ENCODE measurements at places on chromosomes 16 and 17.

DNA sequence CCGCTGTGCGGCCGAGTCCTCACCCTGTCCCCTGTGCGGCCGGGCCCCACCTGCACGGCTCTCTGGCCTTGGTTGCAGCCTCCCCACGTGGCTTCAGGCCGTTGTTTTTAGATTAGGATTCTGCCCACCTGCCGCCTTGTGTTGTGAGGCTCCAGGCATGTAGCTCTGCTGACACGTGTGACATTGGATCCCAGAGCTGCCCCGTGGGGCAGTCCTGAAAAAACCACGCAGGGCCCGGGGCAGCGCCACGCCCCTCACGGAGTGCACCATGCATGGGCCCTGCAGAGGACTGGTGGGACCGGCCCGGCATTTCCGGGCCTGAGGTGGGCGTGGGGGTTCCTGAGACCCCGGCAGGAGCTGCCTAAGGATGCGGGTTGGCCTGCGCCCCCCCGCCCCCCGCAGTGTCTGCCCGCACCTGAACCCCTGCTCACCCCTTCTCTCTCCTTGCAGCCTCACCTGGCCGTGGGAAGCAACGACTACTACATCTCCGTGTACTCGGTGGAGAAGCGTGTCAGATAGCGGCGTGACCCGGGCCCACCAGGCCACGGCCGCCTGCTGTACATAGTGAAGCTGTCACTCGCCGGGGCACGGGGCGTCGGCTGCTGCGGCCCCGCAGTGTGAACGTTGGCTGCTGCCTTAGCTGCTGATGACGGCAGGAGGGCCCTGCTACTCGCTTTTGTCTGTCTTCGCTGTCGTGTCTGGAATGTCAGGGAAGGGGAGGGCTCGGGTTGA, 27.7 kb upstream of the CHMP6 start:
- DNase-seq = no peak

DNA sequence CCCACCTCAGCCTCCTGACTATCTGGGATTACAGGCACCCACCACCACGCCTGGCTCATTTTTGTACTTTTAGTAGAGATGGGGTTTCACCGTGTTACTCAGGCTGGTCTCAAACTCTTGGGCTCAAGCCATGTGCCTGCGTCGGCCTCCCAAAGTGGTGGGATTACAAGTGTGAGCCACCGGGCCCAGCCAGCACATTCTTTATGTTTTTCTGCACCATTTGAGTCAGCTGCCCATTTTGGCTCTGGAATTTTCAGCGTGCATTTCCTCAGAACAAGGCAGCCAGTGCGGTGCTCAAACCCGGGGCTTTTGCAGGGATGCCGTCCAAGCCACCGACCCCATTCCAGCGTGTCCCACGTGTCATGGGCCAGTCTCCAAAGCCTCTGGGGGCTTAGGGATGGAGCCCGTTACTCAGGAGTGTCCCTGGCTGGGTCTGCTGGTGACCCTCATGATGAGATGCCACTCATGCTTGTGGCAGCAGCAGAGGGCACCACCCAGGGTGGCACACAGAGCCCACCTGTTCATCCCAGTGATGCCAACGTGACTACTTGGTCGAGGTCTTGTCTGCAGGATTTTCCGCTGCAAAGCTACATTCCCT, 3.7 kb upstream of the RAB40C start:
- DNase-seq = no peak

- DNase-seq = no peak
Measured at GRCh38 chr17:35129154-35129972, 7.9 kb downstream of the FNDC8 start.

DNA sequence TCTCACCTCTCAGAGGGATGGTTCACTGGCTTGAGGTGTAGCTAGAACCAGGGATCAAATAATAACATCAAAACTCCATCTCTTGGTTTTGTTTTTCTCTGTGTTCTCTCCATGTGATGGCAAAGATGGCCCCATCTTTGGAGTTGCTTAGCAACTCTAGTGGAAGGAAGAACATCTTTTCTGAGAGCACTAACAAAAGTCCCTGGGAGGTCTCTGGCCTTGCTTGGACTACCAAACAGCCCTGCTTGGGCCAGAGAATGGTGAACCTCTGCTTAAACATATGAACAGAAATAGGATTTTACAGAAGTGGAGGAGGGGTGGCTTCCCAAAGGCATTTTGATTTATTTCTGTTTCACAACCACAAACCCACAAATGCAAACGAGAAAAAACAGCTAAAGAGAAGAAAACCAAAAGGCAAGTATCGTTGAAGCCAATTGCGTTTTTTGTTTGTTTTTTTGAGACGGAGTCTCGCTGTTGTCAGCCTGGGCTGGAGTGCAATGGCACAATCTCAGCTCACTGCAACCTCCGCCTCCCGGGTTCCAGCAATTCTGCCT, 13.2 kb downstream of the GABARAPL2 start:
- peak; percentile 80 for DNase-seq

DNA sequence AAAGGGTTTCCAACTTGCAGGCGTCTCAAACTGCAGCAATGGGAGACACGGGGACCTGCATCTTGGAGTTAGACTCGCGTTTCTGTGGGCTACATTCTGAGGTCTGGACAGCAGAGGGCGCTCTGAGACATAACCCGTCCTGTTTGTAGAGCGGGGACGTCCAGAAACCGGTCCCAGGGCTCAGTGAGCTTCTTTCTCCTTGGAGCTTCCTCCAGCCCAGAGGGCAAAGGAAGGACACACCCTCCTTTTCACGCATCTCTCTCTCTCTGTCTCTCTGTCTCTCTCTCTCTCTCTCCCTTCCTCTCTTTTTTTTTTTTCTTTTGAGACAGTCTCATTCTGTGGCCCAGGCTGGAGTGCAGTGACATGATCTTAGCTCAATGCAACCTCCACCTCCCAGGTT, 19.8 kb downstream of the COX4I1 start:
- peak; percentile 82 for DNase-seq

DNA sequence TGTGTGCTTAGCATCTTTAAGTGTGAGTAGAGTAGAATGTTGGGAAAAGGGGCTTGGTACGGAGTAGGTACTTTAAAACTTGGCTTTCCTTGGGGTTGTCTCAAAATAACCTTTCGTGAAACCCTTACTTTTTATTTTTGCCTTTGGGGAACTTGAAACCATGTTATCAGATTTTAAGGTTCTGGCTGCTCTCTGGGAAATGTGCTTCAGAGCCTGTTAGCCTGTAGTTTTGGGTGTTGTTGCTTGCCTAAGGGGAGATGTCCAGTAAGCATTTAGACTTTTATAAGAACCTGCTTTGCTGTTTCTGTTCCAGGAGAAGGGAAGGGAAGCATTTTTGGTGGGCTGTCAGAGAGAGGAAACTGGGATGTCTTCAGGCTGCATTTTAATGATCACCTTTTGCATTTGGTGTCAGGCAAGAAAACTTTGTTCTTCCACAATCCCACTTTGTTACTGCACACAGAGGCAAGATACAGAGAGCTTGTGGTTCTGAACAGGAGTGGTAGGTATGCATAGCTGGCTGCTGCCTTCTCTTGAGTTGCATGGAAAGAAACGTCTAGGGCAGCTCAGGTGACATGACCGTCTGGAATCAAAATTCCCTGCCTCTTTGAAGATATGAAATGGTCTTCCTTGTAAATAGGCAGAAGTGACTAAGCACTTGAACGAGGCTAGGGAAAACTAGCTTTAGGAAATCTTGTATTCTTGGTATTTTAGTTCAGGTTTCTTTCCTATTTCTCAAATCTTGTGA, 1.7 kb downstream of the RABEP1 start:
- peak; percentile 23 for DNase-seq

- DNase-seq = no peak
Measured at GRCh38 chr16:10501016-10501607, 79.3 kb downstream of the EMP2 start.

GRCh38 chr17:2876467-2876866, 80.2 kb downstream of the RAP1GAP2 start:
- DNase-seq = no peak

DNA sequence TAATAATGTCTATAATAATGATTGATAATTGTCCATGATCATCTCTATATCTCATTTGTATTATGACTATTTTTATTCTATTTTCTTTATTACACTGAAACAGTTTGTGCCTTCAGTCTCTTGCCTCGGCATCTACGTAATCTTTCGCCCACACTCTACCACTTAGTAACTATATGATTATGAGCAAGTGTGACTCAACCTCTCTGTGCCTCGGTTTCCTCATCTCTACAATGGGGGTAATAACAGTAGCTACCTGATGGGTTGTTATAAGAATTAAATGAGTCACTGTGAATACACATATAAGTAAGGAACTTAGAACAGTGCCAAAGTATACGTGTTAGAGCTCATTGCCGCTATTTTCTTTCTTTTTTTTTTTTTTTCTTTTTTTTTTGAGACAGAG, 3.7 kb upstream of the SLC16A11 start:
- no peak for DNase-seq

- peak; percentile 86 for DNase-seq
Measured at GRCh38 chr16:53130159-53131049, 75.6 kb downstream of the CHD9 start.

DNA sequence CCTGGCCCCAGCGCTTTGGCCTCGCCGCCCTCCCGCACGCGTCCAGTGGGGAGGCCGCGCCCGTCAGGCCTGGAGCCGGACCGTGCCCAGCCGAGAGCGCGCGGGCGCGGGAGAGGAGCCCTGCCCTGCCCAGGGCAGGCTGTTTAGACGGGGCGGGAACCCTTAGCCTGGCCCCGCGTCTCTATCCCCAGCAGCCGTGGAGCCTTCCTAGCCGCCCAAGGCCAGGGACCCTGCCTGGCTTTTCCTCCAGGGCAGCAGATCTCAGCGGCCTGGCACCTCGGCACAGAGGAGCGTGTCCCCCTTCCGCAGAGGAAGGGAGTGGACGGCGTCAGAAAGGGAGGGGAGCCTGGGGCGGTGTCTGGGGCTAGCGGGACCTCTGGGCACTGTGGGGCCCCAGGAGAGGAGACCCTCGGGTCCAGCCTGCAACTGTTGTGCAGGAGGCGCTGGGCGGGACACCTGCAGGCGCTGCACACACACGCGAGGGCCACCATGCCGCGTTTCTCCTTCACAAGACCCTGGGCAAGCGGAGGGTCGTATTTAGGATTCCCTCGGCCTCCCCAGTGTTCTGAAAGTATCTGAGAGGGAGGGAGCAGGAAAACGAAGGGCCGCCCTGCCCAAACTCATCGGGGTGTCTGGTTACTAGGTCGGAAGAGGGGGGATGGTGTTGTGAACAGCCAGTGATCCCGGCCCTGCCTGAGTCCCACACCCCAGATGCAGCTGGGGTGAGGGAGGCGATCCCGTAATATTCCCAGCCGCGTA, 2.3 kb upstream of the NPTX1 start:
- DNase-seq = no peak

- peak; percentile 49 for DNase-seq
Measured at GRCh38 chr17:58626905-58627304, 64.9 kb downstream of the TEX14 start.

DNA sequence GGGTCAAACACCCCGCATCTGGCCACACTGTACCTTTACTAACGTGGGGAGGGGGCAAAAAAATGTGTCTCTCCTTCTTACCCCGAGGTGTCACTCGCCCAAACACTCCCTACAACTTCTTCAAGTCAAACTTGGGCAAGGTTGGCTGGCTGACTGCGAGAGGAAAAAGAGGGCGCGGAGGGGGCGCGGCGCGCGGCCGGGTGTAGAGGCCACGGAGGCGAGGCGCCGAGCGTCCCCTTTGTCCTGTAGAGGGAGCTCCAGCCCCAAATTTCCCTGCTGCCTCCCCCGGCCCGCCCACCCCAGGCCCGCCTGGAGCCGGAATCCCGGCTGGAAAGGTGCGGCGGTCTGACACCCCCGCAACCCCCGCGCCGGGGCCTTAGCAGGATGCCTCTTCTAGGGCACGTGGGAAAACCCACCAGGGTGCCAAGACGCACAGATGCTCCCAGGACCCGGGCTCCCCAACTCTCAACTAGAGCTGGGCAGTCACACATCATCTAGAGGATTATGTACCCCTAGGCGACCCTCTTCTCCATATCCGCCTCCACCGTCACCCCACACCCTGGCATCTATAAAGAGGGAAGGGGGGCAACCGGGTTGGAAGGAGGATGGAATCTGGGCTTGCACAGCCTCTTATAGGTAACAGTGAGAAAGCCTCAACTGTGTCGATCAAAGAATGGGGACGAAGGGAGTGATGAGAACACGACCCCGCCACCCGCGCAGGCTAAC, 4.2 kb downstream of the IRX3 start:
- DNase-seq = peak; percentile 50

- peak; percentile 68 for DNase-seq
Measured at GRCh38 chr17:50507871-50508572, at the start of gene MYCBPAP. Gene MYCBPAP (plus strand): TSS chr17:50508439. CDS start chr17:50508675, 236 bp downstream.

DNA sequence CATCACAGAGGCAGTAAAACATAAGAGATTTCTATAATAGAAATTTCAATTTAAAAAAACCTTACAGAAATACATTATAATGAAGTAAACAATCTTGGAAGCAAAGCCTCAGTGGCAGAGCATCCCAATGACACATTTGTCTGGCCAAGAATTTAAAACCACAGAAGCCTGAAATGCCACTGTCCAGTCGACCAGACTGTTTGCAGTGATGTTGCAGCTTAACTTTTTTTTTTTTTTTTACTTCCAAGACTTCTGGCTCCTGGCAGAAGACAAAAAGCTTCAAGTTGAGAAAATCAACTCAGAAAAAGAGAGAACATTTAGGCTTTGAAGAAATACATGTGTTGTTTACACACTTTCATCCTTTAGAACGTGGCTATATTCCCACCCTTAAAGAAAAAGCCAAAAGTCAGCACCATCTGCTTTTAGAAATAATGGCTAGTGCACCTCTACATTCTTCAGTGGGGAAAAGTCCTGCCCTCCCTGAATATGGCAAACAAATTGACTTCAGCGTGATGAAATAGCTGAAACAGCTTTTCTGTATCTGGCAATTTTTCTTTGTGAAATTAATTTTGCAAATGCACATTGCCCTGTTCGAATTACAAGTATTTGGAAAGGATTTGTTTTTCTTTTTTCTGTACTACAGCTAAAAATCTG, 205.5 kb upstream of the MON1B start:
- no peak for DNase-seq

- DNase-seq = no peak
Measured at GRCh38 chr16:20971401-20971800, 70.8 kb downstream of the LYRM1 start.

DNA sequence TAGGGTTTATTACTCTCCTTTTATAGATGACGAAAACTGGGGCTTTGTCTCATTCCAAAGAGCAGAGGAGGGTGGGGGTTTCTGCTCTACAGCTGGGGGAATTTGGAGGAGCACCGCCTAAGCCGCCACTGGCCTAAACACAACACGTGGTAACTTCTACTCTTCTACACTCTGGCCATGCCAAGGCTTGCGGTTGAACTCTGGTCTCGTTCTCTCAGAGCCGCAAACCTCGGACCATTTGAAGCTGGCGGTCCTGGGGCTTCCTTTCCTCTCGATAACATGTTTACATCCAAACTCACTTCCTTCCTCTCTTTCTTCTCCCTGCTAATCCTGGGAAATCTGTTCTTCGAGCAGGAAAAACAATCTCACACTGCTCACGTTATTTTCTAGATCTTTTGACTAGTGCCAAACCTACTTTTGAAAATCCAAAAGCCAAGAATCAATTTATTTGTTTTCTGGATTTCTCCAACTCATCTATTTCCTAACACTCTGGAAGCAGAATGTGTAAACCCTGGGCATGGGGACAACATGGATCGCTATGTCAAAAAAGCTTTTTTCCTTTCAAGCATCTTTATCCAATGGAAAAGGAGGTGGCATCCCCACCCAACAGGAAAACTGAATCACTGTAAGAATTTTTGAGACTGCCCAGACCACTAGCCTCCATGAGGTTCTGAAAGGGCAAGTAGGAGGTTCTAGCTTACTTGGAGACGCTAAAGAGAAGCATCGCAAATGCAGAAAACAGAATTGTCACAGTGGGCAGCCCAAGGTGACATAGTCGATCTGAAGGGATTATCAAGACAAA, 13.6 kb upstream of the EEF2K start:
- DNase-seq = peak; percentile 93

GRCh38 chr17:55266958-55267688, 2.4 kb downstream of the HLF start:
- DNase-seq = no peak
